ENCODE measurements at places on chromosomes 6 and 20.

DNA sequence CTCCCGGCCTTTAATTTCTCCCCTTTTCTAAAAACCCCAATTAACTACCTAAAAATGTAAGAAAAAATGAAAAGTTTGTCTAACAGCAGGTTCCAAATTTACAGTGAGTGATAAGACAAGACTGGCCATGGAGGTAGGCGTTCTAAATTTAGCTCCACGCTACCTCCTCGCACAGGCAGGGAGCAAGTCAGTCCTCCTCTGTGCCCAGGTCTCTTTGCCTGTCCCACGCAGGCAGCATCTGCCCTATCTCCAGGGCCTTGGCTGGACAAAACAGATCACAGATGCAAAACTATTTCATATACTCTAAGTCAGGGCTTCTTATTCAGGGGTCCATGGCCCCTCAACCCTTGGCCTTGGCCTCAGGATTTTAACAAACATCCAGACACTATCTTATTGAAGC lies 98.0 kb upstream of the JARID2 start:
- DNase-seq, result no peak

- DNase-seq, result no peak
Observed at GRCh38 chr6:167341038-167341583, 16.2 kb downstream of the TTLL2 start.

DNA sequence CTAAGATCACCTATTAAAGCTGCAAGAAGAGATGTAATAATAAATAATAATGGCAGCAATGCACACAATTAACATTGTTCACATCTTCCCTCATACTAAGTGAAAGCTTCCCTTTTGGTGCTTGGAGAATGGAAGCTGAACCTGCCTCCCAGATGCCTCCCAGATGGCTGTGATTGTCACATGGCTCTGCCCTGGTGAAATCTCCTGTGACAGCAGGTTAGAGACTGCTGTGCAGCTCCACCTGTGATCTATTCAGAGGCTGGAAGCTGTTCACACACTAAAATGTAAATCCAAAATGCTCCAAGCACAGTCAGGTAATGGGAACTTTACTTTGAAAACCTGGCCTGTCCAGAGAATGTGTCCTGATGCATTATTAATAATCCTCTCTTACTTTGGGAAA lies 41.7 kb upstream of the RGS17 start:
- DNase-seq, result no peak

- DNase-seq, result no peak
Observed at GRCh38 chr6:34701199-34701598, 4.6 kb upstream of the ILRUN start.

GRCh38 chr6:93817937-93818336 lies 398.6 kb upstream of the EPHA7 start:
- DNase-seq, result no peak

DNA sequence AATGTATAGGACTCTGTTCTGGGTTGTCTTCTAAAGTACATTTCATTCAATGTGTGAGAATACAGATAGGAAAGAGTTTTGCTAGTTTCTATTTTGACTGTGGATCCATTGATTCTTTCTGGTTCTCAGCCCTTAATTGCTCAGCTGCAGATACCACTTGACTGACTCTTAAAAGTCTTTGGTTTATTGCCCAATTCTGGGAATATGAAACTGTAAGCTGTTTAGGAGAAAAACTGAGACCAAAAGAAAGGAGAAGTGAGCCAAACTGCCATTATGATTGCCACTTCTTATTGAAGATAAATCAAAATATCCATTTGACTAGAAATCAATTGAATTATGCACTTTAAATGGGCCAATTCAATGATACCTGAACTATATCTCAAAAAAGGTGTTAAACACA lies 211.4 kb downstream of the ESR1 start:
- no peak for DNase-seq

DNA sequence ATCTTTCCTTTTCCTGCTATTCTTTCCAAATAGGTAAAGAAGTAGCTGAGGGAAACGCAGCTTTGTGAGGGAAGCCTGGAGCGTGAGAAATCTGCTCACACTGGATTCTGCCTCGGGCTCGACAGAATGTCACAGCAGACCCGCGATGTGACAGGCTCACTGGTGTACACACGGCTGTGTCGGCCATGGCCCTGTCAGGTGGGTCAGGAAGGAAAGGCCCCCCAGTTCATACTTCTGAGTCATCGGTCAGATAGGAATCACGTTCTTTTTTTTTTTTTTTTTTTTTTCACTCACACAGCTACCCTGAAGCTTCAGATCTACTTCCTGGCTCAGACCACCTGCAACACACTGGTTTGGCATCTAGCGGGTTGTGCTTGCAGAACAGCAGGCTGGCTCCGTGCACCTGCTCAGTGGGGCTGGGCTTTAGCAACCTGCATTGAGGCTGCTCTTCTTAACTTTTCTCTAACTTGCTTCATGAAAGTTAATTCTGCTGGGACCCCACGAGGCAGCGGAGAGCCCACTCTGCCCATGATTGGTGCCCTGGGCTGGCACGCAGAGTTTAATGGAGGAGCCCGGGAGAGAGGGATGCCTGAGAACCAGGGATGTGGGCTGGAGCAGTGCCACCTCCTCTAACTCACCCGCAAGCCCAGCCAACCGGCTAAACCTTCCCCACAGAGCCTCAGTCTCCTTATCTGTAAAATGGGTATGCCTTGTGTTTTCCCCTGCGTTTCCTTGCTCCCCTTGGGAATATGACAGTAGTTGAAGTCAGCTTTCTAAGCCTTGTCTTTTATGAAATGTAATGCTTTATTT lies 61.5 kb upstream of the FNDC1 start:
- DNase-seq, result peak; percentile 84

DNA sequence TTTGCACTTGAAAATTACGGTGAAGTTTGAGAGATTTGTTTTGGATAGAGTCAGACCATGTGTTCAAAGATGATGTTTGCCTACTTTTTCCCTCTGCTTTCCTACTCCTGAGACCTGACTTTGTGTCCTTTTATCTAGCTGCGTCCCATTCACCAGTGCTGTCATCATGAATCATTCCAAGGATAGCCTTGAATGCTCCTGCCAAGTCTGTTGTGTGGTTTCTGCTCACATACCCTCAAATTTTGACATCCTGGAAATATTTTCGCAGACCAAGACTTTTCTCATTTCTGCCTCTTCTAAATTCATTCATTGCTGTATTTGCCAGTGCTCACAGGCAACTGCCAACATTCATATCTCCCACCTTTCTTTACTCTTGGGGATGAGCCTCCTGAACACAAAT lies 175.9 kb upstream of the SCGN start:
- no peak for DNase-seq

DNA sequence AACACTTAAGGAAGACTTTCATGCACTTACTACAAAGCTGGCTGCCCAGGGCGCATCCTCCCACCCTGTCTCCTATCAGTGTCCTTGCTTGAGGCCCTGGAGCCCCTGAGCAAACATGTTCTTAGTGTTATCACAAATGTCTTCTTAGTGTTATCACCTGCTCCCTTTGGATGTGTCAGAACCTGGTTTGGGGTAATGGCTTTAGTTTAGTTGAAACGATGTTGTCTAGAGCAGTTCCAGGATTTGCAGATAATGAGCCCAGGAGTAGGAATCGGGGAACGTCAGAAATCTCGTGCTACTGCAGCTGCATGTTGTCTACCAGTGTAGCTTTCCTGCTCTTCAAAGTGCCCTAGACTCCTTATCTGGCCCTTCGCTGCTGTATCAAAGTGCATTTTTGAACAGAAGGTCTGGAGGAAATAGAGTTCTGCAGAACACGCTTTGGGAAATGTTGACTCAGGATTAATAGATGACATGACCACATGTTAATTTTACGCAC lies 69.6 kb downstream of the PHACTR2 start:
- DNase-seq, result no peak

- no peak for DNase-seq
Observed at GRCh38 chr20:48815537-48815936, 12.3 kb downstream of the PREX1 start.

DNA sequence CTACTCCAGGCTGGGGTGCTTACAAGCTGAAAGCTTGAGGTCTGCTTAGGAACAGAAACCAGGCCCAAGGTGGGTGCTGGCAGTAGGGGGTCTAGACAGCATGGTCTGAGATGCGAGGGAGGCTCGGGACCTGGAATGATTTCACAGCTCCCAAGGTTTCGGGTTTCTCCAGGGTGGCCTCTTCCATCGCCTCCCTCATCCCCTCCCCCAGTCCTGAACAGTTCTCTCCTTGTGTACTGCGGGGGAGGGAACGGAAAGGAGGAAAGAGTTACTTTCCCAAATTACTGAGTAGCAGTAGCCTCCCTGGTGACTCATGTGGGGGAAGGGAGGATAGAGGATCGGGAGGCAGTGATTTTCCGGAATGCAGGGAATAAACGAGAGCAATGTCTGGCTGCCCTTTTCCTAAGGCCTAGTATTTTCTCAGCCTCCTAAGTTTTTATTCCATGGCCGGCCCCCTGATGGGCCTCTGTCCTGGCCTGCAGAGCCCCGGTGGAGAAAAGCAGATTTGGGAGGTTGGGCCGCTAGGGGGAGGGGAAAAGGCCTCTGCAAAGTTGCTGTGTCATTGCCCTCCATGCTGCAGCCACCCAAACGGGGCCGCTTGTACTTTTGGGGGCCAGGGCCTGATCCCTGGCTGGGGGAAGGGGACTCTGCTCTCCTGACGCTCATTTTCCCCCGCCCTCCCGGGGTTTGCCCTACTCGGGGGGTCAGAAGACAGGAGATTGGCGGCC lies 1.5 kb downstream of the BRD2 start:
- DNase-seq, result peak; percentile 71

GRCh38 chr6:89063881-89064280 lies 16.7 kb upstream of the PNRC1 start:
- DNase-seq, result no peak

GRCh38 chr6:126531840-126532239 lies 191.9 kb downstream of the CENPW start:
- no peak for DNase-seq
